Sigmoid colon (tissue), 7 donors: ENCODE measurements at places on chromosomes 7 and 10. TPM values are rescaled to one million over a fixed set of nuclear protein-coding genes. Genes with fewer than 3 reads are reported as not detected.

The STK31 gene
- polyA plus RNA-seq, result not detected

The PLXNA4 gene
- under 0.01 TPM for polyA plus RNA-seq

- H3K36me3 ChIP-seq, result no peaks in the 10 kb centered on the region
- no peak overlapping the region for H3K4me3 ChIP-seq
Observed at GRCh38 chr10:62166331-62167131, 102.1 kb downstream of the RTKN2 start.

DNA sequence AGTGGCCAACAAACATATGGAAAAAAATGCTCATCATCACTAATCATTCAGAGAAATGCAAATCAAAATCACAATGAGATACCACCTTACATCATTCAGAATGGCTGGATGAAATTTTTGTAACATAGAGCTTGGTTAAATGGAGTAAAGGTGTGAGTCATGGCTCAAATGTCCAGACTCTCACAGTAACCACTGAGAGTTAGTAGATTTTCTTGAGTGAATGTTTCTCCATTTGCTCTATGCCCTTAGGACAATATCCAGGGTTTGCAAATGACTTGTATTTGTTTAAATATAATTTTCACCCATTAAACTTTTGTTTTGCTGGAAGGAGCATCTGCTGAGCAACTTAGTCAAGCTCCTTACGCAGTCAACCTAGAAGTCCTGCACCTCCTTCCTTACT is 967.2 kb downstream of the XPNPEP1 start:
- H3K27me3 ChIP-seq, result no peaks in the 10 kb centered on the region
- no peaks in the 10 kb centered on the region for H3K36me3 ChIP-seq
- H3K4me1 ChIP-seq, result no peaks in the 10 kb centered on the region
- no peak overlapping the region for H3K27ac ChIP-seq
- H3K4me3 ChIP-seq, result no peak overlapping the region

The GSAP gene
- polyA plus RNA-seq, result 9.4 TPM

The FAM185A gene
- polyA plus RNA-seq, result 6.0 TPM

DNA sequence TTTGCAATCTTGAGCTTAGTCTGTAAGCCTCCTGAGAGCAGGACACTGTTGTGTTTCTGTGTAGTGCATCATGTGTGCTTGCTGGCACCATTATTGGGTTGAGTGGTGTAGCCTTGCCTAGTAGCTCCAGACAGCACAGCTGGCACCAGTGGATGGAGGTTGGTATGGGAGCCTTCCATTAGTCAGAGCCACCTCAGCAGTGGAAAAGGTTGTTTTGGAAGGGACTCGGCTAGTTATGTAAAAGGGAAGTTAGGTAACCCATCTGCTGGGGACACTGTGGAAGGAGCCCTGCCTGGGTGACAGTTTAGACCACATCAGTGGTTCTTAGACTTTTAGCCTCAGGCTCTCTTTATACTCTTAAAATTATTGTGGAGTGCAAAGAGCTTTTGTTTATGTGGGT is 16.3 kb downstream of the MINDY4 start:
- no peak for DNase-seq
- H3K4me3 ChIP-seq, result no peak overlapping the region
- peaks cover 11% of the 10 kb centered on the region for H3K4me1 ChIP-seq
- H3K27ac ChIP-seq, result no peak overlapping the region

The AKR1C1 gene
- polyA plus RNA-seq, result 6.0 TPM

- H3K4me1 ChIP-seq, result peaks cover 29% of the 10 kb centered on the region
- H3K27me3 ChIP-seq, result no peaks in the 10 kb centered on the region
Observed at GRCh38 chr10:24206926-24207325, 2.0 kb upstream of the KIAA1217 start.

The FAM25A gene
- not detected for polyA plus RNA-seq

The LOXL4 gene
- polyA plus RNA-seq, result 1.8 TPM

- H3K36me3 ChIP-seq, result no peaks in the 10 kb centered on the region
- H3K4me1 ChIP-seq, result peaks cover 74% of the 10 kb centered on the region
- no peak overlapping the region for H3K4me3 ChIP-seq
Observed at GRCh38 chr10:77912576-77912975, 14.0 kb downstream of the DLG5 start.

The CAMK1D gene
- 7.2 TPM for polyA plus RNA-seq
